GM04503 (cell line): ENCODE measurements at places on chromosomes 7 and 10.

GRCh38 chr10:35400595-35401268, 64.4 kb downstream of the CCNY start:
- DNase-seq: no peak

DNA sequence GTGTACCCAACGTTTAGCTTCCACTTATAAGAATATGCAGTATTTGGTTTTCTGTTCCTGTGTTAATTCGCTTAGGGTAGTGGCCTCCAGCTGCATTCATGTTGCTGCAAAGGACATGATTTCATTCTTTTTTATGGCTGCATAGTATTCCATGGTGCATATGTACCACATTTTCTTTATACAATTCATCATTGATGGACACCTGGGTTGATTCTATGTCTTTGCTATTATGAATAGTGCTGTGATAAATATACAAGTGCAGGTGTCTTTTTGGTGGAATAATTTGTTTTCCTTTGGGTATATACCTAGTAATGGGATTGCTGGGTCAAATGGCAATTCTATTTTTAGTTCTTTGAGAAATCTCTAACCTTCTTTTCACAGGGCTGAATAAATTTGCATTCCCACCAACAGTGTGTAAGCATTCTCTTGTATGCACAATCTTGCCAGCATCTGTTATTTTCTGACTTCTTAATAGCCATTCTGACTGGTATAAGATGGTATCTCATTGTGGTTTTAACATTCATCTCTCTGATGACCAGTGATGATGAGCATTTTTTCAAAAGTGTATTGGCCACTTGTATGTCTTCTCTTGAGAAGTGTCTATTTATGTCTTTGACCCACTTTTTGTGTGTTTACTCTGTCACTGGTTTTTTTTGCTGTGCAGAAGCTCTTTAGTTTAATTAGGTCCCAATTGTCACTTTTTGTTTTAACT, 72.5 kb upstream of the CC2D2B start:
- DNase-seq: no peak

GRCh38 chr10:99461230-99461629, 30.8 kb upstream of the GOT1 start:
- DNase-seq: peak; percentile 6

GRCh38 chr10:44280226-44281014, 104.5 kb downstream of the CXCL12 start:
- peak; percentile 42 for DNase-seq

- DNase-seq: peak; percentile 39
Observed at GRCh38 chr10:73772281-73773151, 9.3 kb upstream of the CHCHD1 start.
